Activated CD4-positive, alpha-beta T cell treated with anti-CD3 and anti-CD28 coated beads, Interleukin-2, amount 50 U/mL, for 4 hours (primary cell): ENCODE measurements at places on chromosomes 13 and 19.

GRCh38 chr19:49441210-49441959 lies at the start of gene SLC17A7:
Gene SLC17A7 (minus strand): TSS chr19:49441527. CDS start chr19:49441379, 148 bp downstream.
- DNase-seq: no peak

DNA sequence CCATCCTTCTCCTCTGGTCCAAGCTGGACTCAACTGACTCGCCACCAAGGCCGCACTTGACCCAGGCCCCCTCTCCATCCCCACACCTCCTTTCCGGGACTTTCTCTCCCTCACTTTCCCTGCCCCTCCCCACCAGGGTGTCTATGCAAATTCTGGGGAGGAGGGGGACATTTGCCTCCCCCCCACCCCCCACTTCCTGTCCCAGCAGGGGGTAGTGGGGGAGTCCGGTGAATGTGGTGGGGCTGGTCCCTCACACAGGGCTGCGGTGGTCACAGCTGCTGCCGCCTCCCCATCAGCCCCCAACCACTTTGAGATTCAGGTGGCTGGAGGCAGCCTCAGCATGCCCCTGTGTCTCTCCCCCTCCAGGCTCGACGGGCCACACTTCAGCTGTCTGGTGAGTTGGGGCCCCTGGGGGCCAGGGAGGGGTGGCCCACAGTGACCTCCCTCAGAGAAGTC lies 870 bp downstream of the SPIB start:
- DNase-seq: no peak

- DNase-seq: no peak
Measured at GRCh38 chr13:28049215-28049614, 51.2 kb downstream of the FLT3 start.

- no peak for DNase-seq
Measured at GRCh38 chr13:93776936-93777335, 550.3 kb downstream of the GPC6 start.

GRCh38 chr13:74372511-74372910 lies 238.3 kb upstream of the KLF12 start:
- DNase-seq: no peak

GRCh38 chr19:40035996-40036395 lies 20.0 kb downstream of the ZNF780B start:
- DNase-seq: no peak

DNA sequence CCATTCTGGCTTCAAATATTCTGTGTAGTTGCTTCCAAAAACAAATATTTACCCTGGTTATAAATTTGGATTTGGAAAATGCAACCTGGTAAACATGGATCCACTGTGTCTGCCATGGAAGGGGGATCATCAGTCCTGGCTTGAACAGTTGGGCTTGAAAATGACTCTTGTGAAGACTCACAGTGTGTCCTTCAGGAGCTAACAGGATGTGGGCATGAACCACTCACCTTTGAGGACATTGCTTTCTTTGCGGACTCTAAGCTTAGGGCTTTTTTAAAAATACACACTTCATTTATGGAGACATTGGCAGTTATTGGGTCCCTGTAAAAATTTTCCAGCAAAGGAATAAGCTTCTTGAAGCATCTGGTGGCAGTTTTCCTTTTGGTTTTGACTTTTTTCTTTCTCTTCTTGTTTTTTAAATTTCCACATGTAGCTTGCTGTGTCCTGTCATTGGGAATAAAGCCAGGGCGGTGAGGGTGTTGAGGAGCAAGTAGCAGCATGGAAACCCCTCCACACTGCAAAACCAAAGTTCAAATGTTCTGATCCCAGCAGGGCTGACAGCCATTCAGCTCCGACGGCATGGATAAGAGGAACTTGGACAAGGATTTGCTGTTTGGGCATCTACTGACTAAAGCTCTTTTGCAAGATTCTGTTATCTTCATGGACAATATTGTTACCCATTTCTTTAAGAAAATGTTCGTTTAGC lies 39.5 kb upstream of the SERP2 start:
- DNase-seq: no peak

- DNase-seq: no peak
Measured at GRCh38 chr13:113947311-113948033, 26.4 kb downstream of the C13orf46 start.

- no peak for DNase-seq
Measured at GRCh38 chr19:45472563-45473366, 5.0 kb downstream of the FOSB start.

DNA sequence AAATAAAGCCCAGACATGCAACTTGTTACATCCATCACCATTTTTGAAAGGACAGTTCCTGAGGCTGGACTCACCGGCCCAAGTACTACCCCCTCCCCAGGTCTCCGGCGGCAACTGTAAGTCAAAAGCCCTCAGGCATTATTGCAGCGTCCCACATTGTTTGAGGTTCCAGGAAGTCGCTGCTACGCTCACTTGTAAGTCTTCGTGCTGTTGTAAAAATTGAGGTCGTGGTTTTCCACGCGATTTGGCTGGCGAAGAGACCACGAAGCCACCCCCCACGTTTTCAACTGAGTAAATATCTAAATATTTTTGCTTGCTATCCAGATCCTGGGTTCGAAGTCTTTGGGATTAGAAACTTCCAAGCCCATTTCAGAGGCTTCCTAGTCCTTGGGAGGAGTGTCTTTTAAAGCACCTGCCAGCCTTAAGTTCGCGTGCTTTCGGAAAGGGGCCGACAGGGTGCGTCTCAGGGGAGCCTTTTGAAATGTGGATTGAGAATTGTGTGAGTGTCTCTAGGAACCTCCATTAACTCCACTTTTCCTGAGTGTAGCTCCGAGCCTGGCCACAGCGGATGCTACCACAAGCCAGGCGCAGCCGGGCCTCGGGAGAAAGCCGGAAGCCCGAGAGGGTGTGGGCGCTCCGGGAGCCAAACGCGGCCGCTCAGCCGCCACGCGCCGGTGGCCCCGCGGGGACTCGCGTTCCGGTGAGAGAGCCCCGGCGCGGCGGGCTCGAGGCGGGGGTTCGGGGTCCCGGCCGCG lies 434 bp upstream of the FNDC3A start:
- DNase-seq: peak; percentile 51

- no peak for DNase-seq
Measured at GRCh38 chr13:31101472-31102170, 60.1 kb downstream of the HSPH1 start.

DNA sequence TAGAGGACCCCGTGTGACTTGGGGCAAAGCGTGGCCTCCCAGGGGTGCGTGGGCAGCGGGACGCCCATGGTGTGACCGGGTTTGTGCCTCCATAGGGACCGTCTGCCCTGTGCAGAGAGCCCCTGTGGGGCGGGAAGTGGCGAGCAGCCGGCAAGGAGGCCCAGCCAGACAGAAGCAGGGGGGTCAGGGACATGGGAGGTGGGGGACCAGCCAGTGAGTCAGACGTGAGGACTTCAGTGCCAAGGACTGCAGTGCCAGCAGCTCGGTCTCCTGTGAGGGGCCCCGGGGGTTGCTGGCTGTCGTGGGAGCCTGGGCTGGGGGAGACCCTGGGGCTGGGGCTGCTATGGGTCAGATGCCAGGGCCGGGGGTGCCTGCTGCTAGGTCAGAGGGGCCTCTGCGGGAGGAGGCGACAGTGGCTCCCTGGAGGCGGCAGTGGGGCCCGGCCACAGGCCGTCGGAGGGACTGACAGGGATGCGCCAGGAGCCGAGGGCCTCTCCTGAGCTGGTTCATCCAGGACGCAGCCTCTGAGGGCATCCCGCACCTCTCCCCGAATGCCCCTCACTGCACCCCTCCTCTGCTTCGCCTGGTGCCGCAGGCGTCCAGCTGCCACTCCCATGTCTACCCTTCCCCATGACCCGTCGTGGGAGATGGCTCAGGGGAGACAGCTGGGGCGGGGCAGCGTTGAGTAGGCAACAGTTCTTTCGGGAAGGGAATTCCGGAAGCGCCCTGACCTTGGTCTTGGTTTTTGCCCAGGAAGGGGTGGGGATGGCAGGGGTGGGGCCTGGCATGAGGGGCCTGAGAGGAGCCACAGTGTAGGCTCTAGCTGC lies 80.0 kb downstream of the KDM4B start:
- no peak for DNase-seq

DNA sequence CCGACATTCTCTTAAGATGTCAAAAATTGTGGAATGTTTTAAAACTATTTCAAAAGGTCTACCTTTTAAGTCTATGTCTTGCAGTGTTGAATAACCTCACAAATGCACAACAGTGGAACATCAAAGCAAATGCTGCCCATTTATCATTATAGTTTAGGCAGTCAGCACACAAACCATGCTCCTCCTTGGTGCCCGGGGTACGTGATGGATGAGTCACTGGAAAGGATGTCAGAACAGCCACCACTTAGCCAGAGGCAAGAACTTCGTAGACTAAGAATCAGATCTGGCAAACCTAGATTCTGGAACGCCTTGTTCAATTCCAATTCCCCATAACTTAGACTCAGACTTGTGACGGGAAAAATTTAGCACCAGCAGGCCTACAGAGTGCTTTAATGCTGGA lies 343.6 kb downstream of the FGF9 start:
- DNase-seq: no peak

GRCh38 chr19:44582581-44583265 lies 30.6 kb upstream of the IGSF23 start:
- no peak for DNase-seq

DNA sequence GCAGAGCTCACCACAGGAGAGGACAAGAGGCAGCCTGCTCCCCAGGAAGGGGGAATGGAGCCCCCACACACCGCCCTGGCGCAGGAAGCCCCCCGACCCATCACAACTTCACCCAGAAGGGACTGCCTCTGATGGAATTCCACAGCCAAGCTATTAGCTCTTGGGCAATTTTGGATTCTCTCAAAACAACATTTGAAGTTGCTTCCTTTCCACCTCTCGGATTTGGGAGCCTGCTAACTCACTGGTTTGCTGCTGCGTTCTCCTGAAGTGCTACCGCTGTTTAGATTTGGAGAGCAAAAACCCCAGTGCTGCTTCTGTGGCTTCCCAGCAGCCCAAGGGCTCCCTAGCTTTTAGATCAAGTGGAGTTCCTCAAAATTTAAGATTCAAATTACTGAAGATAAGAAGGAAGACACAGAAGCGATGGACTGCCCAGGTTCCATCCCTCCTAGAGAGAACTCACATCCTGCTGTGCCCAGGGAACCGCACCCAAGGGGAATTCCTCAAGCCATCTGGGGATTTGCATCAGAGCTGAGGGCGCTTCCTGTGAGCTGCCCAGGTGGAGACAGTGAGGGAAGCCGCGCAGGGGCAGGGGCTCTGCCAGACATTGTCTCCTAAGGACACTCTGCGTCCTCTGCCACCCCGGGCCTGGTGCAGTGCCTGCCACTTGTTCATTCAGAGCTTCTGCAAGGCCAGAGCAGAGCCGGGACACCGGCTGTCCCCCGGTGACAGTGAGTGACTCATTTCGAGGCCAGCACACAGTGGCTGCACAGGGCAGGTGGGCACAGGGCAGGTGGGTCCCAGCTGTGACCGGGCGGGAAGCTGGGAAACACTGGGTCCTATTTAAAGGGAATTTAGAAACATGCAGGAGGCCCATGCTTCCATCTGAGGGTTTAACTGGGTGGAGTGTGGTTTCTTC lies 45.5 kb downstream of the COL4A1 start:
- DNase-seq: no peak

DNA sequence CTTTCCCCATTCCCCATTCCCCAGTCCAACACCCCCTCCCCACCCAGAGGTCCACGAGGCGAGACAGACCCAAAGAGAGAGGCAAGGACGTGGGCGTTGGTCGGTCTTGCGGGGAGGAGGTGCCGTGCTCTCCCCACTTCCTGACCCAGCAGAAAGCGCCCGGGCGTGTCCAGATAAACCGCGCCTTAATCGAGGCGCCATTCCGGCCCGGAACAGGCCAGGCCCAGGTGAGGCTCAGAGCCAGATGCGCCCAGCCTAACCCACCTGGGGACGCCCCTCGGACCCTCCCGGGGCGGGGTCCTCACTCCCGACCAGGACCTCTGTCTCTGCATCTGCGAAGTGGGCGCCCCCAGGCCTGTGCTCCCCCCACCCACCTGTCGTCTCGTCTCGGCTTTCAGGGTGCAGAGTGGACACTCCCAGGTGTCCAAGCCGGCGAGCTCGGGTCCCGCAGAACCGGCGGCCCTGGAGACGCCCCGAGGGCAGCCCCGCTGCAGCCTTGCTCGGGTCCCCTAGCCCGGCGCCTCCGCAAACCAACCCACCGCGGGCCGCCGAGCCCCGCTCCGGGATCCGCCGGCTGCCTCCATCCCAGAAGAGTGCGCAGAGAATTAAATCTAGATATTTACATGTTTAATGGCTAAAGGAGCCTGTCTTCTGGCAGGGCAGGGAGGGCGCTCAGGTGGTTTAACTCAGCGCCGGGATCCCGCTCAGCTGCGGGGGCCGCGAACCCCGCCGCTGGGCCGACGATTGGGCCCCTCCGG lies 5.0 kb upstream of the ONECUT3 start:
- no peak for DNase-seq

DNA sequence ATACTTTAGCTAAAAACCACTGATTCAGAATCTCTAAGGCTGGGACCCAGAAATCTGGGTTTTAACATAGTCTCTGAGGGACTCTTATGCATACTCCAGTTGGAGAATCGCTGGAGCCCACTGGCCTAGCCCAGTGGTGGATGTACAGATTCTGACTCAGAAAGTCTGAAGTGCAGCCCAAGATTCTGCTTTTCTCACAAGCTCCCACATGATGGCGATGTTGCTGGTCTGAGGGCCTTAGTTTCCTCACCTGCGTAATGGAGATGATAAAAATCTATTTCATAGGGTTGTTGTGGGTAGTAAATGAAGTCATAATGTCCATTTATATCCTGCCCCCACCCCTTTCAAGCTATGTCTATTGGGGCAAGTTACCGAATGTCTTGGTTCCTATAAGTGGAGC lies 7.7 kb upstream of the CDADC1 start:
- peak; percentile 45 for DNase-seq

- DNase-seq: no peak
Measured at GRCh38 chr19:15397236-15397635, 17.6 kb upstream of the AKAP8 start.

DNA sequence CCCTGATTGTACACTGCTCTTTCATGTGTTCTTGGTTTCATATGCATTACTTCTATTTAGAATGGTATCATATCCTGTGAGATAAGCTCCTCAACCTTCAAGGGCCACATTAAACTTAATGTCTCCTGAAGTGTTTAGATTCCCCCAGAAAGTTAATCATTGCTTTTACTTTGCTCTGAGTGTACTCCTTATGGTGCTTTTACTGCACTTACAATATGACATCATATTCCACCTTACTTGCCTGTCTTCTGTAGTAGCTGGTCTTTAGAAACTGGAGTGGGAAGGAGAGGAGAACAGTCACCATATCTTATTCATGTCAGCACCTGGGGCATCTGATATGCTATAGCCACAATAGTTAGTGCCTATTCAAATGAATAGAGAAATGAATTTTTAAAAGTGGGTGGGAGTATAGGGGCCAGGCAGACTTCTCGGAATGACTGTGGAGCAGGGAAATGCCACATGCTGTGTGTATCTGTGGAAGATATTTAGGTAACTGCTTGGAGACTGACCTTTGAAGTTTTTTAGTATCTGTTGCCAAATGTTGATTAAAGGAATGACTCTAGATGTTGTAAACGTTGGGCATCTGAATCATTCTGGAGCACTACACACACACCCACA lies 40.2 kb downstream of the SLAIN1 start:
- no peak for DNase-seq
